ENCODE measurements at places on chromosomes 12 and 14. TPM values are rescaled to one million over a fixed set of nuclear protein-coding genes. Genes with fewer than 3 reads are reported as not detected.

Gene MYH6
- total RNA-seq: not detected

Gene KRT6B
- total RNA-seq: not detected

Gene KLHDC2
- 77.6 TPM for total RNA-seq

Gene CPNE6
- not detected for total RNA-seq

Gene AQP6
- total RNA-seq: not detected

Gene KCNH5
- total RNA-seq: 3.2 TPM

Gene IGF1
- total RNA-seq: 17.3 TPM

Gene NGB
- total RNA-seq: not detected

Gene B4GALNT3
- total RNA-seq: 28.1 TPM

Gene KRAS
- 20.4 TPM for total RNA-seq

DNA sequence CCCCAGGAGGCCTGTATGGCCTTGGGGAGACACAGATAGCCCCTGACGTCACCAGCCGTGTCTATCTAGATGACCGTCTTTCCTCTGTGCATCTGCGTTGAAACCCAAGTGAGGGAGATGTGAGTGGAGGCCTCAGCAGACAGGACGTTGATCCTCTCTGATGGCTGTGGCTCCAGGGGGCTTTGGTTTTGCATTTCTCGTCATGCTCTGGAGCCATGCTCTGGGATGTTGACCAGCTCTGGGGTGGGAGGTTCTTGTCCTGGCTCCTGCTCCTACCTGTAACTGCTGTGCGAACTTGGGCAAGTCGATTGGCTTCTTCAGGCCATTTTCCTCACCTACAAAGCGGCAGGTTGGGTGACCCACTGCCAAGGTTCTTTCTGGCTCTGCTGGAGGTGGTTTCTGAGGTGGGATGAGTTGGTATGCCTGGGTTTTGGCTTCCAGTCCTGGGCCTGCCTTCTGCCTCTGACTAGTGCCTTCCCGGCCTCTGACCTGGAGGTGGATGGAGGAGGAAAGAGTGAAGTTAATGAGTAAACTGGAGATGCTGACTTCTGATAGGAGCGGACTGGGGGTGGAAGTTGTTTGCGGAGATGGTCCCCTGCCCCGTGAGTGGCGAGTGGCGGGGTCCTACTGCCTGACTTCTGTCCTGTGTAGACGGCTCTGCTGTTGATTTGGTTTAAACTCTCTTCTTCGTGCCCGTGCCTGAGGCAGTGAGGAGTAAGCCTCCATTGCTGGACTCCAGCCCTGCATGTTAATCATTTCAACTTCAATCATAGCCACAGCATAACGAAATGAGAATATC lies 8.4 kb downstream of the TSPAN9 start:
- DNase-seq: no peak

- DNase-seq: no peak
Measured at GRCh38 chr12:124386661-124387527, 92.0 kb downstream of the RFLNA start.

- DNase-seq: no peak
Measured at GRCh38 chr12:86950043-86950442, 693.9 kb upstream of the MGAT4C start.

GRCh38 chr14:36659010-36659821 lies 2.4 kb upstream of the PAX9 start:
- DNase-seq: no peak

DNA sequence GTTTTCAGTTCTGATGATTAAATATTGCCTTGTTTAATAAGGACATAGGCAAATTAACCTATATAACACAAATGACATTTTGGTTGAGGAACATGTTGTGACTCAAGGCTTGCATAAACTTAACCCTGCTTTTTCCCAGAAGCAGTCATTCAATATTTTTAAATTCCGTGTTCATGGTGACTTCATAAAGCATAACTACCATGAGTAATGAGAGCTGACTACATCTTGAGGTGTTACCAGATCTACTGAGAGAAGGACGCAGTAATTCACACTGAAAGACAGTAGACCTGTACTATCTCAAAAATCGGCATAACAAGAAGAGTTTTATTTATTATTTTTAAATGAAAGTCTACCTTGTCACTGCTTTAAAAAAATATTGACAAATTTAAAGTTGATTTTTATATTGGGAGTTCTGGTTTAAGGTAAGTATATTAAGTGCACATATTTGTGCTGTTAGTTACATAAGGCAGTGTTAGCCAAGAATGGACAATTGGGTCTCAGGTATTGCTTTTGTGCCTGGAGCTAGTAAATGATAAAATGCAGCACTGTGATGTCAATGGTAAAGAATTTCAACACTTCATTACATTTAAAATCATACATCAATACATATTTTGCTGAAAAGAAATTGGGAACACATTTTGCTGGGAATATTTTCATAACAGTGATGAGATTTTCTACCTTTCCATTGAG lies 1198.5 kb downstream of the FSCB start:
- DNase-seq: no peak

GRCh38 chr12:31989571-31990362 lies 30.6 kb downstream of the RESF1 start:
- DNase-seq: no peak

- no peak for DNase-seq
Measured at GRCh38 chr14:60093080-60093479, 1.4 kb downstream of the PCNX4 start.

DNA sequence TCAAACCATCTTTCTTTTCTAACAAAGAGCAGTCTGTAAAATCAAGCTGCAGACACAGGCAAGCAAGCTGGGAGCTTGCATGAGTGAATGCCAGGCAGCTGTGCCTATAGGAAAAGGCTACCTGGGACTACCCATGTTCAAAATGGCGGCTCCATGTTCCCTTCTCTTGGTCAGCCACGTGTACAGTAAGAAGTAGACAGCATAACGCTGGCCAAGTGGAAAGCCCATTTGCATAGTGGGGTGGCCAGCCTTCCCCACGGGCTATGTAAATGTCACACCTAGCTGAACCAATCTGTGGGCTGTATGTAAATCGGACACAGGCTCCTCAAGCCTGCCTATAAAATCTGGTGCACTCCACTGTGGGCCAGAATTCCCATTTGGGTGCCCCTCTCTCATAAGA lies 117.1 kb downstream of the SYT10 start:
- DNase-seq: no peak

DNA sequence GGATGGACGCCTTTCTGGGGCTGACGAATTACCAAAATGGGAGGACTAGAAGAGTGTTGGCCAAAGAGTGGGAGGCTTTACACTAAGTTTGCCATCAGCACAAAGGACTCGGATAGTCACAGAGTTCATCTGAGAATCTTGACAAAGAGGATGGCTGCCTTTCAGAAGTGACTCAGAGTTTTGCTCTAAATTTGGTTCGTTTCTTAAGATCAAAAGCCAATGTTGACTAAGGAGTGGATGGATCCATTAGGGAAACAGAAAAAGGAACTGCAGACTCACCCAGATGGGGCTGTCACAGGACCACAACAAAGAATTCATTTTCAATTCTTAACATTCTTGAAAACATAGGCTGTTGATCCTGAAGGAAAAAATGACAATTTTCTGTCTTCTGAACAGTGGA lies 81.3 kb upstream of the DUSP6 start:
- DNase-seq: no peak

DNA sequence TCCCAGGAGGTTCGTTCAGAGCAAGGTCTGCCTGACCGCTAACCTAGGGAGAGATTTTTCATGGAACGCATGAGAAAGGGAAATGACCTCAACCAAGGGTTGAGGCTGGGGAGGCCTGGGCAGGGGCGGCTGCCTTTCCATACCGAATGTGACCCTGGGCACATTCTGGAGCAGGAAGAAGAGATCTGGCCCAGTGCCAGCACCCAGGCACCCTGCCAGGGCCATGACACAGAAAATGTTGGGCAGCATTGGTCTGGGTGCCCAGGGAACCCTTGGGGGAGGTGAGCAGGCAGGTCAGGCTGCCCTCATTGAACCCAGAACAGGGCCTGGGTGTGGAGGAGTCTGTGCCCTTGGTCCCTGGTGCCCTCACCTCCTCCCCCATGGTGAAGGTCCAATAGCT lies 106.8 kb downstream of the CALM1 start:
- peak; percentile 59 for DNase-seq

DNA sequence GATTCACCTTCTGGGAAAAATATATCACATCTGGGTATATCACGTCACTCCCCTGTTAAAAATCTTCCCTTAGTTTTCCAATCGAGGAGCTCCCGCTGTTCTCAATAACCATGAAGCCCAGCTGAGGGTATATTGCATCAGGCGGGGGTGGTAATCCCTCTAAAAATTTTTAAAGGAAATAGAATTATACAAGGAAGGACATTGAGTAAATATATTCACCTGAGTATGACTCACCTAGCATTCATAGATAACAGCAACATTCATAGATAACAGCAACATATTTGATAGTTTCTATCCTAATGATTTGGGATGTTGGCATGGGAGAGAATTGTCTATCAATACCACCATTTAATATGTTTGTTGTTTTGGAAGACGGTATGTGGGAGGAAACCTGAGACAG lies 473.6 kb downstream of the RMST start:
- DNase-seq: no peak

GRCh38 chr14:23119363-23120327 lies 590 bp upstream of the CEBPE start:
- no peak for DNase-seq

DNA sequence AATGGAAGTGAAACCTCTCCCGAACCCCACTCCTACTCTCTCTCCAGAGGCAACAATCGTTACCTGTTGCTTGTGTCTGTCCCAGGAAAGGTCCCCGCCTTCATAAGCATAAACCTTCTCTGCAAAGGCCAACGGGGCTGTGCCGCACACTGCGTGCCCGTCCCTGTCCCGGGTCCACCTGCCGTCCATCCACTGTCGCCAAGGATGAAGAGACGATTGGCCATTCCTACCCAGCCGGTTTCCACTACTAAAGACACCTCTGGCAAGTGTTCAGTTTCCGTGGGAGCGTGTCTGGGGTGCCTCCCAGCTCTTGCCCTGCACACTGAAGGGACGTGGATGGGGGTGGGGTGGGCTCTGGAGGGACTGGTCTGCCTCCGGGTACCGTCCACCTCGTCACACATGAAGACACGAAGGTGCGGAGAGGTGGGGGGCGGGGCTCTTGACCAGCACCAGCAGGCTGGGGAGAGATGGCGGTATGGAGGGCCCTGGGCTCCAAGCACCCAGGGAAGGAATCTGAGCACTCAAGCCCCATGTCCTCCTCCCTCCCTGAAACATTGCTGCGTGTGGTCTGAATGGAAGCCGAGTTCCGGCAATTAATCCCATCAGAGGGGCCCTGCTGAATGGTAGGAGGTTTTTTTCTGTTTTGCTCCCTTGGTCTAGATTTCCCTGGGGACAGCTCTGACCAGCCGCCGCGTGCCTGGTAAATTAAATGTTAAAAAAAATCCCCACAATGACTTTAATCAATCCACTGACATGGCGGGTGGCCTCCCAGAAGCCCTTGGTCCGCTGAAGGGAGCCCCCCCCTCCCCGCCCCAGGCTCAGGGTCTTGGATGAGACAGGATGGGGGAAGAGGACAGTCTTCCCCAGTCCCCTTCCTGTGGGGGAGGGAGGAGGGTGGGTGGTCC lies 4.1 kb upstream of the KIF26A start:
- no peak for DNase-seq

DNA sequence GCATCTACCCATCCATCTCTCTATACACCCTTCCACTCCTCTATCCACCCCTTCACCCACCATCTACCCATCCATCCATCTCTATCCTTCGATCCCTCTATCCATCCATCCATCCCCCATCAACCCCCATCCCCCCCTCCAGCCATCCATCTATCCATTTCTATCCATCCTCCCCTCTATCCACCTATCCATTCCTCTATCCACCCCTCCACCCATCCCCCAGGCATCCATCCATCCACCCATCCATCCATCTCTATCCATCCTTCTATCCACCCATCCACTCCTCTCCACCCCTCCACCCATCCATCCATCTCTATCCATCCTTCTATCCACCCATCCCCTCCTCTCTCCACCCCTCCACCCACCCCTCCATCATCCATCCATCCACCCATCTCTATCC lies 17.5 kb upstream of the GPR132 start:
- DNase-seq: no peak

GRCh38 chr14:47744155-47744554 lies 68.8 kb upstream of the MDGA2 start:
- no peak for DNase-seq

- DNase-seq: no peak
Measured at GRCh38 chr12:15546102-15546701, 223.9 kb downstream of the PTPRO start.
